Fibroblast of lung (primary cell): ENCODE measurements at places on chromosomes 7 and 10. TPM values are rescaled to one million over a fixed set of nuclear protein-coding genes. Genes with fewer than 3 reads are reported as not detected.

DNA sequence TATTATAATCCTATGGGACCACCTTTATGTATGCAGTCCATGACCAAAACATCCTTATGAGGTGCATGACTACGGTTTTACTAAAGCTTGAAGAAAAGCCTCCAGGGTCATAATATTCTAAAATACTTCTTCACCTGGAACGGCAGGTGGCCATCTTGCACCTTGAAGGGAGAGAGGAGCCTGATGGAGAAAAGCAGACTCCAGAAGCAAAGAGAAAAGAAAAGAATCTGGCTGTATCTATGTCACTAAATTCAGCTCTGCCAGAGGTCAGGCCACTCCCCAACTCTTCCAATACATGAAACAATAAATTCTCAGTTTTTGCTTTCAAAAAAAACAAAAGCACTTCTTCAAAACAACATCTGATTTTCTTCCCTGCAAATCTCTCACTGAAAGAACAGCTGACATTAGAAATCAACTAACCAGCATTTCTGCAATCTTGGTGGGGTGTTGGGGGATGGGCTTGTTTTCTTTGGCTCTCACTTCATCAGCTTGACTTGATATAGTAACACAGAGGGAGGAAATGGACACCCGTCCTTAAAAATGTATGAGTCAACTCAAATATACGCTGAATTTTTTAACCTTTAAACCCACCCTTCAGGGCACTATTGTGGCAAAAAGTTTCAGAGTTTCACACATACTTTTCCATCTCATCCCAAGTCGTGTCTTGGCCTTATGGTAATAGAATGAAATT is 21.7 kb downstream of the HIBADH start:
- peak; percentile 82 for DNase-seq

DNA sequence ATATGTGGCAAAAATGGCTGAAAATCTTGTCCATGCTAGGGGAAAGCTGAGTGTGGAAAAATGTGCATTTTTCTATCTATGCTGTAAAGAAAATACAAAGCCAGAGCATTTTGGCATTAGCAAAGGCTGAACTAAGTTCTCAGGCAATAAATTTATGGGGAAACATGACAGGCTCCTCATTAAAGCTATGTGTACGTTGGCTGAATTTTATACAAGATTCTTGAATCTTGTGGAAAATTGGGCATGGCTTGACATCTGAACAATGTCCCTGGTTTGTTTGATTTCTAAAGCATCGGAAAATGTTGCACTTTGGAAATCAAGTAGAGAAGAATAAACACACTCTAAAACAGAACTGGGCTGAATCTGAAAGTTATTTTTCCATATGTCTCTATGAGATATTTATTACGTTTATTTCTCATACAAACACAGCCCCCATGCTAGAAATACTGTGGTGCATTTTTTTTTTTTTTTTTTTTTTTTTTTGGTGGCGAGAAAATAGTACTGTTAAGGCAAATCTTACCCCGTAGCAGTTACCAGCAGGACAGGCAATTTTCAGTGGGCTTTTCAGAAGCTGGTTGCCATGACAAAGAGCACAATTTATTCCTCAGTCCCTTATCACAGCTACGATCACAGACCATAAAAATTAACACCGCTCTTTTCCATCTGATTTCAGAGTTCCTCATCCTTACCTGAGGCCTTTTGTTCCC is 16.9 kb downstream of the CPA1 start:
- DNase-seq: peak; percentile 37

DNA sequence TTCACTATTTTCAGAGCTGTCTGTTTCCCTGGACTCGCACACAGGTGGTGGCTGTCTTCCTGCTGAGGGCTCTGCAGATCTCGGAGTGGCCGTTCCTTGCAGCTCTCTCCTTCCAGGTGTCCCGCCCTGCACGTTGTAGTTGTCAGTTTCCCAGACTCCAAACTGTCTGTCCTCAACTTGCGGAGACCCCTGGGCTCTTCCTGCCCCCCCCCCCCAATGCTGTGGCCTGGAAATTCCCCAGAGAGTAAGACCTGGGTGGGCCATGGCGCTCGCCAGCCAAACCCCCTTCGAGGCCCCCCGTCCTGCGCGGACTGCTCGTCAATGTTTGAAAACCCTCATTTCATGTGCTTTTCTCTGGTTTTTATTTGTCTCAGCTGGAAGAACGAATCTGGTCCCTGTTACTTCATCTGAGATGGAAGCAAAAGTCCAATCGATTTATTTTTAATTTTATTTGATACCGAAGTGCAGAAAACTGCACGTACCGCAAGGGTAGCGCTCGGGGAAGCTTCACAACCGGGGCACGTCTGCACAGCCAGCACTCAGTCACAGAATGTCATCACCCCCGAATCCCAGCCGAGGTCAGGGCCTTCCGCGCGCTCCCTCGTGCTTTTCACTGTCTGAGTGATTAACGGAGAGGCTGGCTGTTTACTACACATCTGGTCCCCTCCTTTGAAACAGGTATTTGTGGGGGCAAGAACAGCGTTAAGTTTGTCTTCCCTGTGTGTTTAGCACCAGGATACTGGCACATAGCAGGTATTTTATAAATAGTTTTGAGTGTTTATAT is 46.4 kb upstream of the NKX6-2 start:
- DNase-seq: no peak

DNA sequence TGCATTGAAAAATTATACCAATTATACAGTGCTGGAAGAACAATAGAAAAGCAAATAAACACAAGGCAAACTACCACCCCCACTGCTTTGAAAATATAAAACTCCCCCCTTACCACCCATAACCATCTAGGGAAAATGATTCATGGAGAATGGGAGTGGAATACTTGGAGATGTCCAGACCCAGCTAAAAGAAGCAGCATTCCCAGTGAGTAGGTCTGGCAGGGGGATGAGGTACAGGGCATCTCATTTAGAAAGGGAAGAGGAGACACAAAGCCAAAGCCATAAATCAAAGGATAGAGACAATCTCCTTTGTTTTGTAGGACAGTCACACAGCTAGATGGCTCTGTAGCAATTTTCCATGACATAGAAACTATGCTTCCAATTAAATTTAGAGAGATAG is 36.0 kb upstream of the DGKI start:
- peak; percentile 80 for DNase-seq

DNA sequence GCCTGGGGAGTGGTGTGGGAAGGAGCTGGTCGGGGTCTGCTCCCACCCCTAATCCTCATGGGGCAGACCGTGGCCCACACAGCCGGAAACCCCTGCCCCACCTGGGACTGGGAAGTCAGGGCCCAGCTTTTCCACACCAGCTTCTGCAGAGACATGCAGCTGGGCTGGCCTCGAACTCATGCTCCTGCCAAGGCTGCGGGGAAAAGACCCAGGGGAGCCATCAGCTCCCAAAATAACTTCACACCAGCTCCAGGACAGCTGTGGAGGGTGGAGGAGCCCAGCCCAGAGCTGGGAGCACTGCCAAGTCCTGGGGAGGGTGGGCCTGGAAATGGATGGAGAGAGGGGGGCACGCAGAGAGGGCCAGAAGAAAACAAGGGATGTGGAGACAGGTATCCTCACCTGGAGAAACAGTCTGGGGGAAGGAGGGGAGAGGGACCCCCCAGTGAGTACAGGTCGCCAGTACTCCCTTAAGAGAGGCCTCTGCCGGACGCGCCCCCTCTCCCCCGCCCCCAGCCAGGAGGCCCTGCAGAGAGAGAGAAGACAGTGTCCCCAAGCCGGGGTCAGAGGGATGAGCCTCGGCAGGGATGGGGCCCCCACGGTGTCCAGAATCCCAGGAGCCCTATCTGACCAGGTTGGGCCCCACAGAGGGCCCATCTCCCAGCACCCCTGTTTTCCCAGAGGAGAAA is 11.5 kb upstream of the GRIFIN start:
- DNase-seq: no peak

DNA sequence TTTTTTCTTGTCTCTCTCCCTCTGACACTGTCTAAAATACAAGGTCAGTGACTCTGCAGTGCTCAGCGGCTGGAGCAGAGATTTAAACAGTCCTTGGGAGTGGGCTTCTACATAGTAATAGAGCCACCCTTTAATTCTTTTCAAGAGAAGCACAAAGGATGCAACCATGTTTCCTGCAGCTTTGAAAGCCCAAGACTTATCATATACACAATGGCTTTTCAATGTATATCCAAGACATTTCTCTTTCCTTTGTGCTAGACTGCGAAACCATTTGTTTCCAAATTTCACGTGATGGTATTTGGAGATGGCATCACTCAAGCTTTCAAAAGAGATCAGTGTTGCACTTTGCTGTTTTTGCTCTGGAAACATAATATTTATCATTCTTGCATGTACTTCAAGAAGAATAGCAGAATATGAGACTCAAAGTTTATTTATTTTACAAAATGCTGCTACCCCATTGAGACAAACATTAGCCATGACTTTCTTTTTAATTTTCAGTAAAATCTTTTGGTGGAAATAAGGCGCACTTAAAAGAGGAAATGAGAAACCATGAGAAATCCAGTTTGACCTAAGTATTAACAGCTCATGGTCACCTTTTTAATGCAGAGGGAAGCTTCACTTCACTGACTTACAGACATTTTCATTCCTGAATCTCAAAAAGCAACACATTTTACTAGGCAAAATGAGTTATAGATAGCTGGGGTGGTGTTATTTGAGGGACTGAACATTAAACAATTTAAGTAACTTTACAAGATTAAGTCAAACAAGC is 76.6 kb downstream of the SEMA3C start:
- DNase-seq: peak; percentile 12

DNA sequence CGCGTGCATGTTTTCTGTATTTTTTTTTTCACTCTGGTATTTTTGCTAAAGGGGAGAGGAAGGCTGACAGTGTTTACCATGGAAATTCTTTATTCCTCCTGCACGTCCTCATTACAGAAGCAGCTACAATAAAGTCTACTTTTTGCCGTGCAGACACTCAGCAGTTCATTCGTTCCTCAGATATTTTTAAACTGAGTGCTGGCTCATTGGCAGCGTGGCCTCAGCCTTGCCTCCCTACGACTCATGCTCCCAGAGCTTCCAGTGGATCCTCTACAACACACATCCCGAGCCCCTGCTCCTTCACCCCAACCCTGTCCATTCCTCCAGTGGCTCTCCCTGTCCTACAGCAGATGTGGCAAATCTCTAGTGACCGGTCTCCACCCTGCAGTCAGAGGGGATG is 239.2 kb upstream of the ZMIZ1 start:
- DNase-seq: no peak

DNA sequence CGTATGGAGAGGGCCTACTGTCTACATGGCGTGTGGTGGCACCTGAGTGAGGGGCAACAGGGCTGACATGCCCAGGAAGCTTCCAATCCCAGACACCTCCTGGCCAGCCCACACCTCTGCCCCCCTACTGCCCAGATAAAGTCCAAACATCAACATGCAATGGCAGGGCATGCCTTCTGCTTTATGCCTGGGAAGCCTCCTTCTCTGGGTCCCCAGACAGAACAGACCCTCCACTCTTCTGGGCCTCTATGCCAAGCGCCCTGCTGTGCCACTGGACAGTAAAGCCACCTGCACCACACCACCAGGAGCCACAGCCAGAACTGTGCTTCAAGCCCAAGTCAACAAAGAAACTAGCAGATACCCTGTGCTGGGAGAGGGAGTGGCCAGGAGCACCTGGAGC is 12.5 kb downstream of the TMEM72 start:
- no peak for DNase-seq

The CPA4 gene
- total RNA-seq: 6.4 and 20.0 TPM in 2 replicates

DNA sequence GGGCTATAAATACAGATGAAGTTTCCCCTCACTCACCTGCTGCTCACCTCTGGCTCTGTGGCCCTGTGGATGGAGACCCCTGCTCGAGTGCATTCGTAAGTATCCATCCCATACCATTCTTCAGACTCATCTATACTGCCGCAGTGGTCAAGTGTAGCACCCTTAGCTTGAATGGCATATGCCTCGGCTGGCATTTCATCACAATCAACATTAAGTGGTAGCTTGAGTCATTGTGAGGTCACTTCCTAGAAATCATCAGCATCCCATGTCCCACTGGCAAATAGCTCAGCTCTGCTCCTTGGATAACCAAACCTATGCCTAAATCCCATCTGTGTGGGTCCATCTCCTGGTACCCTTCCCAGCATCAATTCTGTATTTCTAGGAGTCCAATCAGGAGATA is 38.2 kb downstream of the MDH2 start:
- DNase-seq: no peak

DNA sequence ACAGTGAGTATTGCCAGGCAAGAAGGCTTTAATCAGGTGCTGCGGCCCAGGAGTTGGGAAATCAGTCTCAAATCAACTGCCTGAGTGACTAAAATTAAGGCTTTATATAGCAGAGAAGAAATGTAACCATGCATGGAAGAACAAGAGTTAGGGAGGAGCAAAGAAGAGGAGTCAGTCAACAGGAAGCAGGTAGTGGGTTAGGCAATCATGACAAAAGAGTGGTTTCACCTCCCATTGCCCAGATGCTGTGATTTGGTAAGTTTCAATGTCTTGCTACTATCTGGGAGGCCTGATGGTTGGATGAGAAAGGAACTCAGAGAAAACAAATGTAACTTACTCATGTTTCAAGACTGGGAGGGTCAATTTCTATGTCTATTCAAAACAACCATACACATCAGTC is 998.3 kb downstream of the GATA3 start:
- DNase-seq: no peak

The STEAP1B gene
- total RNA-seq: 10.3 and 14.7 TPM in 2 replicates

DNA sequence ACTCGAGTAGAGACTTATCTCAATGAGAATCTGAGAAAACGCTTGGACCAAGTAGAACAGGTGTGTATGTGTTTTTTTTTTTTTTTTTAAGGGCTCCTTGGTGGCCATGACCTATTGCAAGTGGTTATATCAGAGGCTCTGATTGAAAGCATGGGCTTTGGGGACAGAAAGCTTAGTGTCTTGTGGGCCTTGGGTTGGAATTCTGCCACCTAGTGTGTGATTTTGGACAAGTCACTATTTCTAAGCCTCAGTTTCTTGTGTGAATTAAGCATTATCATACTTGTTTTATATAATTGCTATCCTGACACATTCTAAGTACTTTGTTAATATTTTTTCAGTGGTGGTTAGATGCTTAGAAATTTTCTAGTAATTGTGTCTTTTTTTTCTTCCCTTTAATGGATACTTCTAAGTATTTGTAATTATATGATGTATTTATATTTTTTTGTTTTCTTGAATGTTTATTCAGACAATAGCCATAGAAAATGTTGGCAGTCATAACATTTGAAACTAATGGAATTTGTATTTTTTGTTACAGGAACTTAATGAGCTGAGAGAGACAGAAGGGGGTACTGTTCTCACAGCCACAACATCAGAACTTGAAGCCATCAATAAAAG is 33.1 kb downstream of the SMC3 start:
- DNase-seq: peak; percentile 76

The CPSF4 gene
- 38.0 and 44.9 TPM in 2 replicates for total RNA-seq

The FAM131B gene
- 3.8 and 4.4 TPM in 2 replicates for total RNA-seq

DNA sequence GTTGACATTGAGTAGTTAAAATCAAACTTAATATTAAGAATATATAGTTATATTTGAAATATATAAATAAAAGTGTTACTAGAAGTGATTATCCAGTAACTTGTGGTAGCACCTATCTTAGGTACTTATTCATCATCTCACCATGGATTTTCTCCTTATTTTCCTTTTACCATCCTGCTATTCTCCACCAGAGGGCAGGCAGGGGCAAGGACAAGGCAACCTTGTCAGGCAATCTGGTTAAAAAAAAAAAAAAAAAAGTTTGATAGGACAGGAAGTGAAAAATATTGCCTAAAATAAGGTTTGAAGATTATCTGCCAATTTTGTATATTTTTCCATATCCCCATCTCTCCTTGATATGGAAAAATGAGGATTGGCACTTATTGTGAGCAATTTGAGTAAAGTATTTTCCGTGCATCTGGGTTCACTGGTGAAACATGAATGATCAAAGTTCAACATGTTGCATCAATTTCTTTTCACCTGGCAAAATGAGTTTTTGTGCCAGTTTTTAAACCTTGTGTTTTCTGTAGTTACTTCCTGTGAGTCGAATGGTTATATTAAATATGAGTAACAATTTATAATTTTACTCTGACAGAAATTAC is 256.7 kb downstream of the AGMO start:
- DNase-seq: peak; percentile 23
